ENCODE measurements at places on chromosomes 5 and 9.

DNA sequence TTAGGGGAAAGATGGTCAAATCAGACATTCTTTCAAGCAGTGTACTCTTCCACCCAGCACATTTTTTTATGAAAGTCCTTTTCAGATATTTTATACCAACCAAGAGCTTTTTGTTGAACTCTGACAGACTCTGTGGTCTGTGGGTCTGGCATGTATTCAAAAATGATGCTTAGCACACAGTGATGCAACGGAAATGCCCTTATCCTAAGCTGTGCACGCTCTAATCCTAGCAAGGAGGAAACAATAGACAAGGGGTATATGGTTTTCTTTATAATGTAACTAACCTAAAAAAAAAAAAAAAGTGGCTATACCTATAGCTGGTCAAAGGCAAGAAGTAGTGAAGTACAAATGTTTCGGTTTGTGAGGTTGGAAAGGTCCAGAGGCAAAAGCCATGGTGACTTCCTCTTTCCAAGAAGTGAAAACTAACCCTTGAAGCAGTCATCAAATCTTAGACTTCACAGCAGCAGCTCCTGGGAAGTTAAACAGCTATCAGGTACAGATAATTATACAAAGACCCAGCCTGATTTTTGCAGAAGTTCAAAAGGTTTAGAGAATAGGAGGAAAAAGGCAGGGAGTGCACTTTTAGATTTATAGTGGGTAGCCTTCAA lies 82.5 kb downstream of the SEMA6A start:
- DNase-seq = no peak

DNA sequence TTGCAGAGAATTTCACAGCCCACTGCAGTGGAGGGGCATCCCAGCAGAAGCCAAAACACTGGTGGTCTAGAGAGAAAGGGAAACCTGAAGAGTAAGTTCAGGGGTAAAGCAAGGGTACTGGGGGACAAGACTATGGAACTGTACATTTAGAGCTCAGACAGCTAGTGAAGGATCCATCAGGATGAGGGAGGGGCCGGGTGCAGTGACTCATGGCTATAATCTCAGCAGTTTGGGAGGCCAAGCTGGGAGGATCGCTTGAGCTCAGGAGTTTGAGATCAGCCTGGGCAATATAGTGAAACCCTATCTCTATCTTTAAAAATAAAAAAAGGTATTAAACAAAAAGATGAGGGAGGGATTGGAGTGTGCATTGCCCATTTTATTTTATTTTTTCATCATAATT lies 7.8 kb upstream of the ANKH start:
- DNase-seq = no peak

- DNase-seq = no peak
Measured at GRCh38 chr5:14495301-14495700, 86.3 kb upstream of the OTULINL start.

- no peak for DNase-seq
Measured at GRCh38 chr5:7410936-7411511, 15.1 kb downstream of the ADCY2 start.

DNA sequence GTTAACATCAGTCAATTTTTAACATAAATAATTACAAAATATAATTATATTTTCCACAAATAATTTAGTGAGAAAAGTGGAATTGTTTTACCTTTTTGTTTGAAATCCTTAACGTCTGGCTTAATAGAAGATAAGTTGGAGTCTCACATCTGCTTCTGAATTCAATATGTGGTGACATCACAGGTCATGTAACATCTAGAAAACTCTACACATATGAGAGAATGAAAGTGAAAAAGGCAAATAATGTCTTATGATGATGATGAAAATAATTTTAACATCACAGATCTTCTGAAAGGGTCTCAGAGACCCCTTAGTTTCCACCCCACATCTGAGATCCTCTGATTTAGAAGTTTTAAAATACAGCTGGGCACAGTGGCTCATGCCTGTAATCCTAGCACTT lies 81.5 kb downstream of the PRKACG start:
- no peak for DNase-seq

GRCh38 chr5:124053340-124053739 lies 541.4 kb downstream of the CSNK1G3 start:
- no peak for DNase-seq

DNA sequence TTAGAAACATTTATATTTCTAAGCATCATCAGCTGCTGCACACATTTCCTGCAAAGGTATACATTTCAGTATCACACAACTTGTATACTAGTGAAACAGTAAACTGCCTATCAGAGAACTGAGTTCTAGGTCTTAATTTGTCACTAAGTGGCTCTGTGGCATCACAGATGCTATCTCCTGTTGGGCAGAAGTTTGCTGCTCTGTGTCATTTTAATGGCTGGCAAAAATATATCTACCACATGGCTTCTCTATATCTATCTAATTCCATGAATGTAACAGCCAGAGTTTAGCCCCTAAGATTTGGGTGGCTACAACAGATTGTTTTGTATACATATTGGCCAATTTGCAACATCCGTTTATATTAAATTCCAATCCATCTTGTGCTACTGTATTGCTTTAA lies 1231.9 kb upstream of the C9orf72 start:
- DNase-seq = no peak

DNA sequence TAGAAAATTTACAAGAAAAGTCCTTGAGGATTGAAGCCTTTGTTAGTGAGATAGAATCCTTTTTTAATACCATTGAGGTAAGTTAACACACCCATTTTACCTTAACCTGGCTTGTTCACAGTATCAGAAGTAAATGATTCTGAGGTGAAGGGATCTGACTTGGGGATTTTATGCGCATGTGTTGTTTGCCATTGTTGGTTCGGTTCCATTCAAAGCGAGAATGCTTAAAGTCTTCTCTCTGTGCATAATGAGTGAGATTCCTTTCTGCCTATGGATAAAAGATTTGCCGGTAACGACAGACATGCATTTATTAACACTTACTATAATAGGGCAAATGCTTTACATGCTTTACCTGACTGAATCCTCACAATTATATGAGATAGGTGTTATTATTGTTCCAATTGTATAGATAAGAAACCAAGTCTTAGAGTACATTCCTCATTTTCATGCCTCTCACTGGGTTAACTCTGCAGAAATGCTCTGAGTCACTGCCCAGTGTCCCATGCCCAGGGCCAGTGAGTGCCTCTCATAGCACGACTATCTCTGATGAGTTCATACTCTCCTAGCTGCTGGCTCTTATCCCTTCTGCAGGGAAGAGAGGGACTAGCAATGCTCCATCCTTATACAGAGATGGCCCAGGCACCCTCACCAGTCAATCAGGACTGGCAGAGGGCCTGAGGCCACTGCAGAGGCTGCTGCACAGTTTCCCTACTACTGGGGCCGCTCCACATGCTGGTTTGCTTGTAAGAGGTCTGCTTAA lies 54.4 kb downstream of the CMYA5 start:
- no peak for DNase-seq

DNA sequence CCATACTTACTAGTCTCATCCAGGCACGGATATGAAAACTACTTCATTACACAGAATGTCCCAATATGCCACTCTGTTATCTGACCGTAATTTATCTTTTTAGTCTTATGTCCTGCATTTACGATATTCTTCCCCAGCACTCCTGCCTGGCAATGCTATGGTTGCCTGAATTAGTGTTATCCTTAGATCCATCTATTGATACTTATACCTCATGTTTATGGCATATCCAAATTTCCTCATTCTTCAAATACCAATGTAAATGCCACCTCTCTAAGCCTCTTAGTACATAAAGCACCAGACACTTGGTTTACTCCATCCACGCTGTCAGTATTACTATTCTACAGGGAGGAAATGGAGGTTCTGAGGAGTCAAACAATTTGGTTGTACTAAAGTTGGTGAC lies 507.8 kb upstream of the NMUR2 start:
- DNase-seq = no peak

DNA sequence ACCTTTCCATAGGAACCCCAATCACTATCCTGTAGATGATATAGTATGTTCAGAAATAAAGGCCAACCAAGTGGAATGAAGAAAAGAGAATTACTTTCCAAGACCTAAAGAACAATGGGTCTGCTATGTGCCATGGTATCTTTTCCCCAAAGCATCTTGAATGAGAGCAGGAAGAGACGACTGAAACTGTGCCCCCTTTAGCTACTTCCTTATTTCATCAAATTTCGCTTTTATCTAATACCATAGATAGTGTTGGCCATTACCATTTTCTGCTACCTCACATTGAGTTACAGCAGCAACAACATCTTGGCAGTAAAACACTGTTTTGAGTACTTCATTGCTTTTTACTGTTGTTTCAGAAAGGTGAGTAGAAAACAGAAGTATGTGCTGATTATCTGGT lies 266.6 kb downstream of the CD180 start:
- DNase-seq = no peak

GRCh38 chr5:180862645-180863044 lies 1.6 kb upstream of the ZFP62 start:
- DNase-seq = no peak

- no peak for DNase-seq
Measured at GRCh38 chr9:28598408-28598807, 1025.1 kb upstream of the C9orf72 start.

- DNase-seq = no peak
Measured at GRCh38 chr9:137984520-137985257, 107.1 kb downstream of the CACNA1B start.

DNA sequence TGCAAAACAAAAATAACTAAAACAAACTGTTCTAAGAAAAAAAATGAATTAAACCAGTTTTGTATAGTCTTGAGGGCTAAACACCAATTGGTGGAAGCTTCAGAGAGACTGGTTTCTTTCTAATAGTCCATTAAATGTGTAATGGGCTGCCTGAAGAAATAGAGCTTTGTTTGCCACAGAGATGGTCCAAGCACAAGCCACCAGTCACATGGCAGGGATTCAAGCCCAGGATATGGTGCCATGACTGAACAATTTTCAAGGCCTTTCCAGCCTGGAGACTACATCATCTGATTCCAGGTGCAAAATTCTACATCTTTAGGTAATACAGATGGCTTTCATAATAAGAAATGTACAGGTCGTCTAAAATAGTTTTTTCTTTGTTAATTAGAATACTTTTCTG lies 355.3 kb downstream of the NR2F1-AS1 start:
- no peak for DNase-seq

- DNase-seq = no peak
Measured at GRCh38 chr9:129932303-129933151, 97.3 kb downstream of the USP20 start.

DNA sequence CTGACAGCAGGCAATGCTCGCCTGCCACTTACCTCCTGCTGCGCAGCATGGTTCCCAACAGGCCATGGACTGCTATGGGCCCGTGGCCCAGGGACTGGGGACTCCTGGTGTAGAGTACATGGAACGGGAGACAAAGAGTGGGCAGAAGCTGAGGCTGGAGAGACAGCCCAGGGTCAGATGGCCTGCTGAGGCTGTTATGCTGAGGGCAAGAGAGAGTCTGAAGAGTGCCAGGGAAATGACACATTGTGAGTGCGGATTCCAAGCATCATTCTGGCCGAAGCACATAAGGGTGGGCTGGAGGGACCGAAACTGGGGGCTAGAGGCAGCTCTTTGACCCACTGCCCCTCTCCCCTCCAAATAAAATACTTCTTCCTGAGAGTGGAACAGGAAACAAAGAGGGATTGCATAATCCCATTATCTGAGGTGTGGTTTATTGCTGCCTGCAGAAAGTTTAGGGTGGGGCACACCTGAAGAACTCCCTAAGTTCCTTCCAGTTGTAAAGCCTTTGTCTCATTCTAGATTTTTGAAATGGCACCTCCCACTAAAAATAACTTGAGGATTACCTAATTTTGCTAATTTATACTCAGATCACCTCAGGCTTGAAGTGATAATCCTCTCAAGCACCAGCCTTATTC lies 158.1 kb downstream of the ATP10B start:
- DNase-seq = no peak

DNA sequence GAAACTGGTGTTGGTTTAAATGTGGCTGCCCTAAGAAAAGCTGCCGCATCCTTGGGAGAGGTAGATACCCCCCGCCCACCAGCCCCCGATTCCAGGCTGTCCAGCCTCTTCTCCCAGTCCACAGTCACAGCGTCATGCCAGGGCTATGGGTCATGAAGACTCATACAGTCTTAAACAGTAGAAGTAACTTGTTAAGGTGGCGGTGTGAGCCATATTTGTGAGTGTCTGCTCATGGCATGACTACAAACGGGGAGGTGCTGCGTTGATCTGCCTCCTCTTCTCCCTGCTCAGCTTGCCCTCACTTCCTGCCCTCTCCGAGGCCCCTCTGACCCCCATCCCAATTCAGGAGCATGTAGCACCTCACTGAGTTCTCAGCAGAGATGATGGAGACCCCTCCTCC lies 20.8 kb downstream of the FGD3 start:
- DNase-seq = no peak

DNA sequence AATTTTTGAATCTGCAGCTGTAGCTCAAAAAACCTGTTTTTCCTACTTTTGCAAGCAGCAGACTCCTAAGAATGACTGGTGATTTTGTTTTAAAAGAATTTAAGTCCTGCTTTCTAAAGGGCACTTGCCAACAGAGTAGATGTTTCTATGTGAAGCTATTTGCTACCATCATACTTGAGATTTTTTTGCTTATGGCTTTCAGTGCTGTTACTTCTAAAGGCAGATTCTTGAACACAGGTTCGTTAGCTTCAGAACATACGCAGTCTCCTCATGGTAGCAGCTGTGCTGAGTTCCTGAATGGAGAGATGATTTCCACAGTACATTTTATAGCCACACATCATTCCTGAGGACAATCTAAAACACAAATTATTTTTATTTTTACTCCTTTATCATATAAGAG lies 24.4 kb upstream of the ELL2 start:
- no peak for DNase-seq

- DNase-seq = no peak
Measured at GRCh38 chr5:61151893-61152292, 10.4 kb downstream of the SMIM15 start.

GRCh38 chr5:35626108-35626507 lies 8.4 kb downstream of the SPEF2 start:
- DNase-seq = no peak
